ENCODE measurements at places on chromosomes 2 and 18.

- DNase-seq, result no peak
Measured at GRCh38 chr2:25650256-25650655, 23.1 kb downstream of the DTNB start.

DNA sequence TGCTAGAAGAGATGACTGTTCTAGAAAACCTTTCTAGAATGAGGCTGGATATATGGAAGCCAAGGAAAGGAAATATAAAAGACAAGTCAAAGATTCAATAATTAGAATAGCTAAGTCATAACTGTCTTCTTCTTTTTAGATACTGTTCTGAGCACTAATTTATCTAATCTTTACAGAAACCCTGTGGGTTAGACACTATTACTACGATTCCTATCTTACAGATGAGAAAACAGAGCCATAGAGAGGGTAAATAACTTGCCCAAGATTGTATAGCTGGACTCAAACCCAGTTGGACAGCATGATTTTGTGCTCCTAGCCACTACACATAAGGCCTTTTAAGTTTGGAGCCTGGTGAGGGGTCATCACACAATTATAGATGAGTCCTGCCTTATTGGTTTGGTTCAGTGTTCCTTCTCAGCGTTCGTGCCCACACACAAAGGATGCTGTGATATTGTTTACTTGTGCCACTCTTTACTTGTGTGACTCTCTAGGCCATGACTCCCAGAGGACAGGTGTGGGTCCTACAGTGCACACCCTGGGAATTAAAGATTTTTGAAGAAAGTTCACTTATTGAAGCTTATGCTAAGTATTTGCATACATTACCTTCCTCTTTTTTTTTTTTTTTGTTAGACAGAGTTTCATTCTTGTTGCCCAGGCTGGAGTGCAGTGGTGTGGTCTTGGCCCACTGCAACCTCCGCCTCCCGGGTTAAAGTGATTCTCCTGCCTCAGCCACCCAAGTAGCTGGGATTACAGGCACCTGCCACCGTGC lies 153.7 kb downstream of the PRKCE start:
- no peak for DNase-seq

GRCh38 chr2:225164401-225165050 lies 122.3 kb upstream of the DOCK10 start:
- no peak for DNase-seq

DNA sequence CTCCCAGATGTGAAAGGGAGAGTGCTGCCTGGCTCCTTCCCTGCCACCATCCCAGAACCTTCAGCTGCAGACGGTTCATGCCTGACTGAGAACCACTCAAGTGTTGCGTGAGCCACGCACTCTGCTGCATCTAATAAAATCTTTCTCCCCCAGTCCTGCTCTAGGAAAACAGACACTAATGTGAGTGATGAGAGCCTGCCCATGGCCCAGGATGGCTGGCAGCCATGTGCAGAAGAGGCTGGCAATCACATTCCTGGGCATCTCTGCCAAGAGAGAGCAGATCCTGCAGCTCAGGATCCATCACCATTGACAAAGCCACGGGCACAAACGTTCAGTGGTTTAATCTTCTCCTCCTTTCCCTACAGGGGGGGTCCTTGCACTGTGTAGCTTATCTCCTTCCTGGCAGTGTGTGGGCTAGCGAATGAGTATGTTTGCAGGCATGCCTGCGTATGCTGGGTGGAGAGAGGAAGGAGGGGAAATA lies 477.5 kb downstream of the SLC4A3 start:
- DNase-seq, result no peak

DNA sequence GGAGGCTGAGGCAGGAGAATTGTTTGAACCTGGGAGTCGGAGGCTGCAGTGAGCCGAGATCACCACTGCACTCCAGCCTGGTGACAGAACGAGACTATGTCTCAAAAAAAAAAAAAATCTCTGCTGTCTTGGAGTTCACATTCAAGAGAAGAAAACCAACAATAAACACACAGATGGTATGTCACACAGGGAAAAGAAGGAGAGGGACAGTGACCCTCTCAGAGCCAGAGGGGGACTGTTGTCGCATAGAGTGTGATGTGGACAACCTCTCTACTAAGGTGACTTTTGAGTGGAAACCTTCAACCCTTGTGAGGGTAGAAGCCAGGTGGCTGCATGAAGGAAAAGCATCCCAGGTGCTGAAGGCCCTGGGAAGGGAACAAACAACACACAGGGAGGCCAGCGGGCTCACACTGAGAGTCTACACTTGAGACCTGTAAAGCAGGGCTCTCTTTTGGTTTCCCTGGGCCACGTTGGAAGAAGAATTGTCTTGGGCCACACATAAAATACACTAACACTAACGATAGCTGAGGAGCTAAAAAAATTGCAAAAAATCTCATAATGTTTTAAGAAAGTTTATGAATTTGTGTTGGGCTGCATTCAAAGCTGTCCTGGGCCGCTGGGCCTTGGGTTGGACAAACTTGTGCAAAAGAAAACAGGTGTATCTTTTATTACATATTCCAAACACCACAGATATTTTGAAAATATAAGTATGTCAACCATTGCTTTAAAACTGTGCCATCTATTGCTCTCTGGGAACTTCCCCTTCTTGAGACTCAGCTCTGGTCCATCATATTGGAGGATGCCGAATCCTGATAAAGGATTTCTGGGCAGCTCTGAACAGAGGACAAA lies 136.0 kb downstream of the DDX1 start:
- DNase-seq, result no peak

GRCh38 chr18:45066886-45067285 lies 386.2 kb downstream of the SETBP1 start:
- no peak for DNase-seq

DNA sequence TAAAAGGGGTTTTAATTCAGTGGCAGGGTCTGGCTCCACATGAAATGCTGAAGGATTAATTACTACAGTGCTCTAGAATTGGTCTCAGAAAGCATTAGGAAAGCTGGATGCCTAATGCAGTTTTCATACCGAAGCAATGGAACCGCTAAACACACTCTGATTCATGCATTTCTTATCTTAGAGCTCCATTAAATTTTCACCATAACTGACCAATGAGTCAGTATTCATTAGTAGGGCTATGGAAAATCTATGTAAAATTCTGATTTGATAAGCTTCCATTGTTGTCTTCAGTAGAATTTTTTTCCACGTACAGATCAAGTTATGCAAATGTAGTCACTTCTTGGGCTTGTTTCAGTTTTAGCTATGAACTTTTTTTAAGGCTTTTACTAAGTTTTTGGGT lies 359.9 kb downstream of the ARHGAP15 start:
- DNase-seq, result no peak

DNA sequence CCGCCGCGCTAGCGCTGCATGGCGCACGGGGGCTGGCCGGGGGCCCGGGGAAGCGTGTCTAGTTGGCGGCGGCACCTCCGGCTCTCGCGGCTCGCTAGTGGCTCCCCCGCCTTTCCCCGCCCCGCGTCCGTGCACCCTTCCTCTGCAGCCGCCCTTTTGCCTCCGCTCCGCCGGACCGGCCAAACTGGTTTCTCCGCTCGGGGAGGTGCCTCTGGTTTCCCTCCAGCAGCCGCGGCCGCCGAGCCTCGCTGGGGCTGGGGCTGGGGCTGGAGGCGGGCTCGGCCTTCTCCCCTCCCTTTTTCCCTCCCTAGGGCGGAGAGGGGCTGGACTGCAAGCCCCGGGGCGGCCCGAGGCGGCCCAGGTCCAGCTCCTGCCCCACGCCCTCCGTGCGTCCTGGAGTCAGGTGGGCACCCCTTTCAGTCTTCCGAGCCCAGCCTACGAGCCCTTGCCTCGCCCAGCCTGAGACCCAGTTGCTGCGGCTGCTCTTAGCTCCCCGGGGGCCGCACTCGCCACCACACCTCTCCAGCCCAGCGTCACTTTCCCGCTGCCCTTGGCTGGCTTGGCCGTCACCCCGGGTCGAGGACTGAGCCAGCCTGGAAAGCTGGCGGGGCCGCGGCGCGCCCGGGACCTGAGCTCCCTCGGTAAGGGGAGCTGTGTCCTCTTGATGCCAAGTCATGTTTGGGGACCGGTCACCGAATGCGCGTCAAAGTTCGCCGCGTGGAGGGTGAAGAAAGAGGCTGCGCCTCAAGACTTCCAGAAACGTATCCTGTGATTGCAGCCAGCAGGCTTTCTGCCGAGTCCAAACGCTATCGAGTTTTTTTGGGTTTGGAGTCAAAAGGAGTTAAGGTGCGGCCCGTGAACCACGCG lies at the start of gene ATP8B1:
TSS of gene ATP8B1 (minus strand) at position 213 of the 867 bp plus-strand sequence. CDS start 71,508 bp downstream, outside the sequence.
- no peak for DNase-seq

- DNase-seq, result no peak
Measured at GRCh38 chr2:174333017-174333371, 1.8 kb upstream of the SP9 start.

- no peak for DNase-seq
Measured at GRCh38 chr2:146037334-146037870, 1517.5 kb upstream of the ZEB2 start.

GRCh38 chr18:48997681-48997984 lies 46.9 kb upstream of the SMAD7 start:
- no peak for DNase-seq

DNA sequence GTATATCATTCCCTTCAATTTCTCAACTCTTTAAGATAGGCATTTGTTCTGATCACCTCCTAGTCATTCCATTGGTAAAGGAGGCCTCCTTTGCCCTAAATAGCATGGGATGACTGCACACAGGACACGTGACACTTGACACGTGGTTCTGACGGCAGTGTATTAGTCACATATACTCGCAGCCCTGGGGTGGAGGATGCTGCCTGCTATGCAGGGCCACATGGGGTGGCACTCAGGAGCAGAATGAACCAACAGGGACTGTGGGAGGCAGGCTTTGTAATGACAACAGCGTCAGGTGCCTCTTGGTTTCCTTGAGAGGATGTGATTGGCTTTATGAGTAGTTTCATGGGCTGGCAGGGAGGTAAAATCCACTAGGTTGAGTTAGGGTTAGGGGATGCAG lies 9.3 kb upstream of the KCNS3 start:
- no peak for DNase-seq

DNA sequence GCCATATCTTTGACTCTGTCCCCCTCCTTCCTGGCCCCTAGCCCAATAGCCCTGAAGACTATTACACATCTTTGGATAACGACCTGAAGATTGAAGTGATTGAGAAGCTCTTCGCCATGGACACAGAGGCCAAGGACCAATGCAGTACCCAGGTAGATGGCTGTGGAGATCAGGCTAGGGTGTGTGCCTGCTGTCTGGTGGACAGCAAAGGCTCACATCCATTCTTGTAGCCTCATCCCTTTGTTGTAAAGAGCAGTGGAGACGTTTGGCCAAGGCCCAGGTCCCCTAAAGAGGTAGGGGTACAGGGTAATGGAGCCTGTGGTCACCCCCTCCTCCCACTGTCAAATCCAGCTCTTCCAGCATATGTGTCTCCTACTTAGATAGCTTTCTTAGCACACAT lies 81.4 kb downstream of the EPAS1 start:
- no peak for DNase-seq

DNA sequence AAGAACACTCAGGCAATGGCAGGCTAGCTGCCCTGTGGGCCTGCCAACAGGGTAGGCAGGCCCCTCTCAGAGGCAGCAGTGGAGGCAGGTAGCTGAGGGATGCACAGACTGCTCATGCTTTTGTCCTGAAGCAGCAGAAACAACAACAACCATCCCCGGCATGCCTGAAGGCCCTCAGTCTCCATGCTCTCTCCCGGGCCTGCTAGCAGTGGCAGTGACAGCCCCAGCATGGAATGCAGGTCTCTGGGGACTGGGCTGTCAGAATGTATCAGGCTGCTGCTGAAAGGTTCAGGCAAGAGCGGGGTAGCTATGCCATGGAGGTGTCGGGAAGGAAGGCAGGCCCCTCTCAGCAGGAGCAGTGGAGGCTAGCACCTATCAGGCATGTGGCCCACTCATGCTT lies 209.8 kb downstream of the KCNJ3 start:
- no peak for DNase-seq

DNA sequence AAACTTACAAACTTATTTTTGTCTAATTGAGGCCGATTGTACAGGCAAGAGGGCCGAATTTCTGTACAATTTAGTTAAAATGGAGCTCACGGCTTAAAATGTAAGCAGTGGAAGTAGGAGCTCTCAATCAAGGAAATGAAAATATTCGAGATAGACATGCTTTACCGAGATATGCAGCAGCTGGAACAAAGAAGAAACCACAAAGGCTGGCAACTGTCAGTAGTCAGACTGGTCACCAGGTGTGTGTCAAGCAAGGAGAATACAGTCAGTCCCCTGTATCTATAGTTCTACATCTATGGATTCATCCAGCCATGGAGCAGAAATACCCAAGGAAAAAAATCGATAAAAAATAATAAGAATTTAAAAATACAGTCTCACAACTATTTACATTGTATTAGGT lies 122.6 kb downstream of the WDSUB1 start:
- no peak for DNase-seq

GRCh38 chr2:203708846-203709396 lies 2.5 kb downstream of the CD28 start:
- no peak for DNase-seq

DNA sequence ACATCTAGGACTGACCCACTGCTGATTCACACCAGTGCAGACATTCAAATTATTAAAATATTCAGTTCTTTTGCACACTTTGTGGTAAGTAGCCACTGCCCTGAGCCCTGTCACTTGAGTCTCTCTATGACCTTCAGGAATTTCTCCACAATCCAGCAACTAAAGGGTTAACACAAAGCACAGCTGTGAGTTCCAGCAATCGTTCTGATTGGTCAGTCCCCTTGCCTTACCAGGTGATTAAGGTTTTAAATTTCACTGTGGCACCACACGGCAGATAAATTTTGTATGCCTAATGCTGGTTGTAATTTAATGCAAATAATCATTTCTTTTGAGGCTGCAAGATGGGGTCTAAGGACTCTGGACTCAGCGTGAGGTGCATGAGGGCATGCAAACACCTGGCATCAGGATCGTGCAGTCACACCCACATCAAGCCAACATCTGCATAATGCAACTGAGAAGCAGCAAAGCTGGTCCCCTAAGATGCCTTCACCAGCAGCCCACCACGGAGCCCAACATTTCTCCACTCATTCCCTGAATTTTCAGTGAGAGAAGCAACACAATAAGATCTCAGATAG lies 36.6 kb downstream of the SLC14A1 start:
- no peak for DNase-seq

GRCh38 chr2:32061973-32062861 lies 1.1 kb upstream of the SPAST start:
- DNase-seq, result no peak

DNA sequence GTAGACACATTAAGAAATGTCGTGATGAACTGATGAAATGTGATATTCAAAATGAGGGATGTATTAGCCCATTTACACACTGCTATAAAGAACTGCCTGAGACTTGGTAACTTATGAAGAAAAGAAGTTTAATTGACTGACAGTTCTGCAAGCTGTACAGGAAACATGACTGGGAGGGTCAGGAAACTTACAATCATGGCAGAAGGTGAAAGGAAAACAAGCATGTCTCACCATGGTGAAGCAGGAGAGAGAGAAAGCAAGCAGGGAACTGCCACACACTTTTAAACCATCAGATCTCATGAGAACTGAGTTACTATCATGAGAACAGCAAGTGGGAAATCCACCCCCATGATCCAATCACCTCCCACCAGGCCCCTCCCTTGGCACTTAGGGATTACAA lies 1010.8 kb upstream of the CELF4 start:
- no peak for DNase-seq

DNA sequence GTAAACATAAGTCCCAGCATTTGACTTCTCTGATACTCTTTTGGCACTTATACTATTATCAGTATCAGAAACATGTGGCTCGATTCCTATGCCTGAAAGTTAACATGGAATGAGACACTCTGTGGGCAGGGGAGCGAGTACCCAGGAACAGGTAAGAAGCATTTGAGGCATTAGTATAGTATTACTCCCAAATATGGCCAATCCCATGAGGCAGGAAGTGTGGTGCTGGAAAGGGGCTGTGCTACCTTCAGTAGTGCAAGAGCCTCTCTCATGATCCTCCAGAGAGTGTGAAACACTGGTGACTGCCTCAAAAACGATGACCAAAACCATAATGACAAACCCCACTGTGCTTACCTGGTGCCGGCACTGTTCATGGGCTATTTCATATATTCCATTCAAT lies 415.1 kb downstream of the SOX11 start:
- DNase-seq, result no peak
